ENCODE measurements at places on chromosomes 1 and 21.

- DNase-seq, result no peak
These were observed 65.9 kb downstream of the LAMC2 start for GRCh38 chr1:183251959-183252450.

- no peak for DNase-seq
These were observed 47.7 kb downstream of the ZNHIT6 start for GRCh38 chr1:85660541-85660940.

DNA sequence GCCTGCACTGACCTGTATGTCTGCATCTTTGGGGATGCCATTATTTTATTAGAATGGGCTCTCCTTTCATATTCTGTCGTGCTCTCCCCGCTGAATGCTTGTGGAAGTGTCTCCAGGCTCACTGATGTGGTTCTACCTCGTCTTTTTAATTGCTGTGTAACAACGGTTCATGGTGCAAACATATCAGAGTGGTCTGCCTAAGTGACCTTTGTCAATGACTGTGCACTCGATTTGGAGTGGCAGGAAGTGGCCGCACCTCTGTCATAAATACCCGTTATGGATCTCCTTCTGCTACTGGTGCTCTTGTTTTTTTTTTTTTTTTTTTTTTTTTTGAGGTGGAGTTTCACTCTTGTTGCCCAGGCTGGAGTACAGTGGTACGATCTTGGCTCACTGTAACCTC lies 38.3 kb downstream of the SPSB1 start:
- no peak for DNase-seq

- DNase-seq, result no peak
These were observed 31.1 kb upstream of the ARHGEF16 start for GRCh38 chr1:3423245-3423829.

DNA sequence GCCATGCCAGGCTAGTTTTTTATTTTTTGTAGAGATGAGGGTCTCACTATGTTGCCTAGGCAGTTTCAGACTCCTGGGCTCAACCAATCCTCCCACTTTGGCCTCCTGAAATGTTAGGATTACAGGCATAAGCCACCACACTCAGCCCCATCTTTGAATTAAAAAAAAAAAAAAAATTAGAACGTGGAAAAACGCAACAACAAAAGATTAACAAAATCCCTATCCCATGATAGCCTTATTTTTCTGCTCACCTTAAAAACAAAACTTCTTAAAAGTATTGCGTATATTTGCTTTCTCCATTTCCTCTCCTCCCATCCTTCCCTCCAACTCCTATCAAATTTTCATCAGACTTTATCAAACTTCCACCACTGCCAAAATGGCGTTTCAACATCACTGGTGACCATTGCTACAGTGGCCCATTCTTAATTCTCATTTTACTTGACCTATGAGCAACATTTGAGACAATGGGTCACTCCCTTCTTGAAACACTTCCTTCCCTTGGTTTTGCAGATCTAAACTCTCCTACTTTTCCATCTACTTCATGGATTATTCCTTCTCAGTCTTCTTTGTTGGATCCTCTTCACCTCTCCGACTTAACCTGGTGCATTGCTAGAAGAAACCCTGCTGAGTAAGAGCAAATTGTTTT lies 579 bp upstream of the ZNF684 start:
- no peak for DNase-seq

DNA sequence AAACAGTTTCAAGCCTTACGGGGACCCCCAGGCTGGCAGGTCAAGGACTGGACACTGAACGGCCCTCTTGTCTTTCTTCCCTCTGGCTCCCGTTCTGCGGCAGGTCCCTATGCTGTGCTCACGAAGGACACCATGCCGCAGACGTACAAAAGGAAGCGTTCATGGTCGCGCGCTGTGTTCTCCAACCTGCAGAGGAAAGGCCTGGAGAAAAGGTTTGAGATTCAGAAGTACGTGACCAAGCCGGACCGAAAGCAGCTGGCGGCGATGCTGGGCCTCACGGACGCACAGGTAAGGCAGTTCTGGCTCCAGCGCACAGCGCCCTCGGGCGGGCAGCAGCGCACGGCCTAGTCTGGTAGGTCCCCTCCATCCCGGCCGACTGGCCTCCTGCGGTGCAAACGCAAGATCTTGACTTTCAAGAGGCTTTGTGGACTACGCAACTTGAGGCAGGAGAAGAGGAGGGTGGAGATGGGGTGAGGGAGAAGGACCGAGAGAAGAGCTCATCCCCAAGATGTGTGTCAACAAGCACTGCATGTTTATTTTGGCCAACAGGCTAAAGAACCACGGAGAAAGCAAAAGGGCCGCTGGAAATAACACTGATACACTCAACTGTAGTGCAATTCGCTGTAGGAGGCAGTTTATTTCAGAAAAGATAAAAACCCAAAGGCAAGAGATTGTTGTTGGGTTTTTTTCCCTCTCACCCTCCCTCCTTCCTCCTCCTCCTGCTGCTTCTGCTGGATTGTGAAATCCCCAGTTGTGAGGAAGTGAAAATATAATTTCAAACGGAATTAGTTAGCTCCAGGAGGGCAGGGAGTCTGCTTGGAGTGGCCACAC lies 3.0 kb downstream of the HLX start:
- DNase-seq, result no peak

DNA sequence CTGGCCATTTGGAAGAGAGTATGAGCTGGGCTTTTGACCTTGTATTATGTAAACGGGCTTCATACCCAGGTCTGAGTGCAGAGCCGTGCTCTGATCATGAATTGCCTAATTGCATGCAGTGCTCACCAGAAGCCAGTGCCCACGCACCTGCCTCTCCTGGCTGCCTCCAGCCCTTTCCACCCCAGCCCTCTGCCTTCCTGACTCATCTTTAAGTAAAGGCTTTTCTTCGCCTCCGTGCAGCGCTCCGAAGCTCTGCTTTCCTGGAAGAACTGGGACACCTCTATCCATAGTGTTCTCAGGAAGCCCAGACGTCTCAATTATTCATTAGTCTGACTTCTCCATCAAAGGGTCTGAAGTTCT lies 413.7 kb downstream of the PTPRU start:
- peak; percentile 9 for DNase-seq

- no peak for DNase-seq
These were observed 1192.7 kb downstream of the KCNT2 start for GRCh38 chr1:195415584-195415983.

- no peak for DNase-seq
These were observed 61.3 kb downstream of the LBR start for GRCh38 chr1:225366552-225366951.

- no peak for DNase-seq
These were observed 175.4 kb downstream of the IGSF21 start for GRCh38 chr1:18282851-18283600.

GRCh38 chr1:36723813-36724212 lies 241.1 kb upstream of the CSF3R start:
- no peak for DNase-seq

GRCh38 chr21:44845418-44846223 lies 27.8 kb upstream of the SUMO3 start:
- peak; percentile 83 for DNase-seq

DNA sequence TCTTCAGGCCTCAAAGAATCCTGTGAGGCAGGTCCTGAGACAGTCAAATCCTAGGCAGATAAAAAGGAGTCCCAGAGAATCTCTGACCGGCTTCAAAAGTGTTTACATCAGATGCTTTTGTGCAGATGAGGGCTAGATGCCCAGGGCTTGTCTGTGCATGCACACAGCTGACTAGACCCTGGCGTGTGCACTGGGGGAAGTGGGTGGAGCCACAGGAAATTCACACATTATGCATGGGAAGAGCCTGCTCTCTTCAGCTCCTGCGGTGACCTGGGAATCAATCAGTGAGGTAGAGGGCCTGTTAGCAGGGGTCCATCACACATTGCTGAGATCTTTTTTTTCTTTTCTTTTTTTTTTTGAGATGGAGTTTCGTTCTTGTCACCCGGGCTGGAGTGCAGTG lies 36.6 kb upstream of the NHLH2 start:
- no peak for DNase-seq

DNA sequence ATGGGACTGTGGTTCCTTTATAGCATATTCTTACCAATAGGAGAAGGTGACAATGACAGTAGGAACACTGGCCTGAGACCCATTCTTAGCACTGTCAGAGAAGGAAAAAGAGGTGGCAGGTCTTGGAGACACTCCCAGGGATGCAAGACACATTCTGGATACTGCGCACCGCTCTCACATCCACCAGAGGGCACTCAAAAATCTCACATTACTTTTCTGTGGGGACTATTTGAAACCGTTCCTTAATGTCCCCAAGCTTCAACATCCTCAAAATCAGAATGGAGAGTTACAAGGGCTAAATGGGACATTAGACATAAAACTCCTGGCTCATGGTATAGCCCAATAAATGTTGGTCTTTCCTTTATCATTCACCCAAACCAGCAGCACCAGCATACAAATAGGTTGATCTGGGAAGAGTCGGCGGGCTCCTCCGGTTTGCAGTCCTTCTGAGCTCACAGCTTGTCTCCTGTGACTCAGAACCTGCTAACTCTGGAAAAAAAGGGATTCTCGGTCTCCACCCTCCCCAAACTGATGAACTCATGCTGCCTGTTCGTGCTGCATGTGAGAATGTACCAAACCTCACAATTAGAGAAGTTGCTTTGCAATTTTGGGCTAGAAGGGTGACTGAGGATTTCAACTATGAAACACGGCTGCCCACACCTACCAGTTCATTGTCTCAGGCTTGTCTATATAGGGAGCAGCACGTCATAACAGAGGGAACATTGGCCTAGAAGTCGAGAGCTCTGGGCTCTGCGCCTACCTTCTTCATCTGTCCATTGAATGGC lies 40.2 kb downstream of the IL12RB2 start:
- DNase-seq, result no peak

- DNase-seq, result no peak
These were observed 556.8 kb downstream of the NPHP4 start for GRCh38 chr1:5435414-5435813.

GRCh38 chr1:21511579-21512522 lies 2.6 kb downstream of the ALPL start:
- no peak for DNase-seq

Data from activated CD8-positive, alpha-beta memory T cell treated with anti-CD3 and anti-CD28 coated beads for 24 hours (primary cell).